ENCODE measurements at places on chromosomes 7 and 10.

GRCh38 chr10:48947690-48948469 is 8.2 kb upstream of the LRRC18 start:
- DNase-seq, result no peak

DNA sequence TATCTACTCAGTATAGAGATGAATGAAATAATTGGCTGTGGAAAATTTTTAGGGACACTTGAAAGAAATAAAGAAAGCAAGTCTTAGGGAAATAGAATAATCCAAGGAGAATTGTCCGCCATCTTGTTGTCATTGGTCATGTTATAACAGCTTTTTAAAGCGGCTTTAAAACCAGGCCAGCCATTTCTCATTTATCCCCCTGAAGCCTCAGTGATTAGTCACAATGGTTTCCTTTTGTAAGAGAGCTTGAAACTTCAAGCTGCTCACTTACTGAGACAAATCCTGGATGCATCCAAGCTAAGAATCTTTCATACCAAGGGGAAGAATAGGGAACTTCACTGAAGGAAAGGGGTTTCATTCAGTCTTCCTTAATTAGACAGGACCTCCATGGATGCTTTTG is 67.9 kb downstream of the SGCE start:
- DNase-seq, result no peak

DNA sequence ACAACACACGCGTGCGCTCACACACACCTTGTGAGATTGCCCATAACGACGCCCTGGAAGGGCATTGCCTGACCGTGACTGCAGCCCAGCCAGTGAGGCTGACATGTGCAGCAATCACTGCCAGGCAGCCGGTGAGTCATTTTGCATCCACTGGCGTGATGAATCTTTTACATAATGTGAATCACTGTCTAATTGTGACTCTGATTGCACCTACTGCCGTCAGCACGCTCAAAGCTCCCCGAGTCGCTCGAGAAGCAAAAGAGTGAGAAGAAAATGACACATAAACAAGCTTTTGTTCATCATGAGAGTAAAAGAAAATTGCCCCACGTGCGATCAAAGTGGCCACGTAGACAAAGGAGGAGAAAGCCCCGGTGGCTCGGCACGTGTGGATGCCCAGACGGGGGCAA is 117.4 kb upstream of the PFKP start:
- DNase-seq, result no peak

DNA sequence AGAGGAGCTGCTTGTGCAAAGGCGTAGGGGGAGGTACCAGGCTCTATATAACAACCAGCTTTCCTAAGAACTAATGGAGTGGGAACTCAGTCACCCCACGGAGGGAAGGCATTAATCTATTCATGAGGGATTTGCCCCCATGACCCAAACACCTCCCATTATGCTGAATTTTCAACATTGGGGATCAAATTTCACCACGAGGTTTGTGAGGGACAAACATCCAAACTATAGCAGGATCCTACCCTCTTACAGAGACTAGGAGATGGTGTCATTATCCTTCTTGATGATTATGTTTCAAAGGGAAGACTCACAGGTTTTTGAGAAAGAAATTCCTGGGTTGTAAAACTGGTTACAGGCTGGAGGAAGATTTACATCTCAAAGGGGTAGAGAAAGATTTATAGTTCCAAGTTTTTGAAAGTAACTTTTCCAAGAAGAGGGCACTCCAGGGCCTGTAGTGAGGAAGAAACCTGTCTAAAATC is 295.0 kb upstream of the DKK1 start:
- DNase-seq, result no peak

GRCh38 chr10:7853226-7853842 is 35.0 kb downstream of the TAF3 start:
- no peak for DNase-seq

GRCh38 chr7:45146531-45147379 is 10.8 kb upstream of the RAMP3 start:
- DNase-seq, result no peak

DNA sequence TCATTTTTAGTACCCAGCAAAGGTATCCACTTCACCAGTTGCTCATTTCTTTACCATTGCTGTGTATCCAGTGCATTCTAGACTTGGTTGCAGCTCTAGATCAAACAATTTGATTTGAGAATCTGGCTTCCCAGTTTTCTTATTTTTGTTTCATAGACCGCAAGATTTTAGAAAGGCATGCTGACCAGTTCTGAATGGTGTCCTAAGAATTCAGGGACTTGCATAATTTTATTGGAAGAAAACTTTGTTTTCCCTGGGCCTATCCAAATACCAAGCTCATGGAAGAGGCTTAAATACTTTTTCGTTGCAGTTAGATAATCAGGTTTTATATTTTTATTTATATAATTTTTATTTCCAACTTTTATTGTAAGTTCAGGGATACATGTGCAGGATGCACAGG is 58.3 kb downstream of the BICC1 start:
- no peak for DNase-seq

DNA sequence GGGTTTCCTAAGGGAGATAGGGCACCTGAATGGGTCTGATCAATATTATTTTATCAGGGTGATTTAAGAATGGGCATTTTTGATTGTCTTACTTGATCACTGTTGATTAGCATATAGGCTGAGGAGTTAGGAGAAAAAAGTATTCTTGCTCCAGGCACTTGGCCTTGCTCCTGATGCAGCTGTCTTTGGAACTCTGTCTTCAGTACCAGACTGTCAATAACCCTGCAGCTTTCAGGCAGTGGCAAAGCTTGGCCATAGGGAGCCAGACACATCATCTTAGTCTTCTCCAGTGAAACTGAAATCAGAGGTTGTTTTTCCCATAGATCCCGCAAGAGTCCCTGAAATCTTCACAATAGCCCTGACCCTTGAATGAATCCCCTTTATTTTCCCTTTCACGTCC is 47.2 kb downstream of the EXOC4 start:
- DNase-seq, result no peak

DNA sequence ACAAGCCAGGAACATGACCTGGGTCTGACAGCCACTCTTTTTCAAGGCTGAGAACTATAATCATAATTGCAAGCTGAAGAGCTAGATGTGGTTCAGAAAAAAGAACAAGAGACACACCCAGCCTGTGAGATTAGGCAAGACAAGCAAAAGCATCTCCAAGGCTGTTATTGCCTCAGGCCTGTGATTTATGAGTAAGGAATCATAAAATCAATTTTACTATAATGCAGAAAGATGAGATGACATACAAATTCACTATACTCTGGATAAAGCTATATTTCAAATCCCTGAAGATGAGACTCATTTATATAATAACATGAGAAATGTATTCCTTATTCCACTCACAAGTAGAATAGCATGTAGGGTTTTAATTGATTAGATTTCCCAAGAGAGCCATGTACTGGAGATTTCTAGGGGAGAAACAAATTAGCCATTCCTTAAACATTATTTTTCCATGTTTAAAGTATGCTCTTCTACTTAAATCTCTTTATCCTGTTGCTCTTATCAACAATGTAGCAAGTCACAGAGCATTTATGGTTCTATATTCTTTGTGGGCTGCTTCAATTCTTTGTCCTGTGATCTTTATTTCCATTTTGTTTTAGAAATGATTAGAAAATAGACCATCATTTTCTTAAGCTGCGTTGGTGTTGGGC is 47.4 kb downstream of the FHIP2A start:
- DNase-seq, result no peak

- no peak for DNase-seq
These were observed 335.9 kb upstream of the PLXDC2 start for GRCh38 chr10:19480353-19480752.

- no peak for DNase-seq
These were observed 38.2 kb downstream of the PAPOLB start for GRCh38 chr7:4823441-4824119.

DNA sequence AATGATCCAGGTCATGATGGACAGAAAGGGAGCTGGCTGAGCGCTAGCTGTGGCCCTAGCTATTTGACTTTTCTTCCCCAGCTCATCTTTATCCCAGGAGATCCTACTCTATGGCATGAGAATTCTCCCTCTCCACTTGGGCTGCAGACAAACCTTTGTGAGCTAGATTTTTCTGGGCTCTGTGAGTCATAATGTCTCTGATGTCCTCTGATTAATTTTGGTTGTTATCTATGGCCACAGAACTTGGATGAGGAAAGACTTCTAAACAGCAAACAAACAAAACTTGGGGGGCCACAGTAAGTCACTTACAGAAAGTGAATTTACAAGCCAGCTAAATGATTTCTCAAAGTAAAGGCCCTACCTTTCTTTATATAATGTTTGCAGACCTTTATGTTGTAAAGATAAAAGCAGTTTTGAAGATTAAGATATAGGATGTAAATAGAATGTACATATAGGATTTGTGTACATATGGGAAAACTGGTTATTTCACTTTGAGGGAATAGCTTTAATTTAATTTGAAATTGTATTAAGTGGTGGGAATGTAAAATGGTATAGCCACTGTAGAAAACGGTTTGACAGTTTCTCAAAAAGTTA is 10.4 kb downstream of the ABLIM1 start:
- DNase-seq, result no peak

GRCh38 chr10:51501396-51501795 is 198.0 kb downstream of the CSTF2T start:
- DNase-seq, result no peak

DNA sequence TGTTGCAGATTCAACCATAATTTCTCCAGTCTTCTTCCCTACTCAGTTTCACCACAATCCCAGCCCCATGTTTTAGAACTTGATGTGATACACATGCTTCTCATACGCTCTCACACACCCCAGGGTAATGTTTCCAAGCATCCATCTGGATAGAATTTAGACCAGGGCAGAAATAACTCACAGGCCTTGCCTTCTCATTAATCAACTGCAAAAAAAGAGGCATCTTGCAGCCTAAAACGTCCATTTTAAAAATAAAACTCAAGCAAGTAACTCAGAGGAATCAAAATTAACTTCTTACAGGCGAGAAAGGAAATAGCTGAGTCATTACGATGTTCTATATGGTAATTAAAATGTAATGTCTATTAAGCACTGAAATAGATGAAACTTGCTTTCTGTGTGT is 127.2 kb upstream of the RSU1 start:
- no peak for DNase-seq

GRCh38 chr7:142303650-142304049 is 45.8 kb upstream of the PRSS58 start:
- peak; percentile 55 for DNase-seq

- DNase-seq, result no peak
These were observed 381.3 kb downstream of the KCNMA1 start for GRCh38 chr10:77256346-77256745.

DNA sequence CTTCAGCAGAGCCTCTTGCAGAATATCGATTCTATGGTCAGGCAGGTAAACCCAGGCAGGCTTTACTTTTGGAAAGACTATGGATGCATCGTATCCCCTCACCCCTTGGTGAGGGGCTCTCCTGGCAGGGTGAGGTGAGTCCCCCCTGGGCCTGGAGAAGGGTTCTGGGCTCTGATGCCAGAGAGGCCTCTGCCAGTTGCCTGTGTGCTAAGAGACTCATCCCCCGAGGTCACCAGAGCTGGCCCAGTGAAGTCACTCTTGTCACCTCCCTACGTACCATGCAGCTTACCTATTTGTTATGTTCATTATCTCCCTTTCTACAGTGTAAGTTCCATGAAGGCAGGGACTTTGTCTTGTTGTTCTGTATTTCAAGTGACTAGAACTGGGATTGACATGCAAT is 51.3 kb downstream of the TSPAN15 start:
- DNase-seq, result no peak

- DNase-seq, result peak; percentile 25
These were observed 20.6 kb downstream of the ZNF777 start for GRCh38 chr7:149440222-149440621.

- no peak for DNase-seq
These were observed 50.3 kb downstream of the DIP2C start for GRCh38 chr10:639001-639750.

- no peak for DNase-seq
These were observed 190.0 kb upstream of the POT1 start for GRCh38 chr7:125119559-125120115.

DNA sequence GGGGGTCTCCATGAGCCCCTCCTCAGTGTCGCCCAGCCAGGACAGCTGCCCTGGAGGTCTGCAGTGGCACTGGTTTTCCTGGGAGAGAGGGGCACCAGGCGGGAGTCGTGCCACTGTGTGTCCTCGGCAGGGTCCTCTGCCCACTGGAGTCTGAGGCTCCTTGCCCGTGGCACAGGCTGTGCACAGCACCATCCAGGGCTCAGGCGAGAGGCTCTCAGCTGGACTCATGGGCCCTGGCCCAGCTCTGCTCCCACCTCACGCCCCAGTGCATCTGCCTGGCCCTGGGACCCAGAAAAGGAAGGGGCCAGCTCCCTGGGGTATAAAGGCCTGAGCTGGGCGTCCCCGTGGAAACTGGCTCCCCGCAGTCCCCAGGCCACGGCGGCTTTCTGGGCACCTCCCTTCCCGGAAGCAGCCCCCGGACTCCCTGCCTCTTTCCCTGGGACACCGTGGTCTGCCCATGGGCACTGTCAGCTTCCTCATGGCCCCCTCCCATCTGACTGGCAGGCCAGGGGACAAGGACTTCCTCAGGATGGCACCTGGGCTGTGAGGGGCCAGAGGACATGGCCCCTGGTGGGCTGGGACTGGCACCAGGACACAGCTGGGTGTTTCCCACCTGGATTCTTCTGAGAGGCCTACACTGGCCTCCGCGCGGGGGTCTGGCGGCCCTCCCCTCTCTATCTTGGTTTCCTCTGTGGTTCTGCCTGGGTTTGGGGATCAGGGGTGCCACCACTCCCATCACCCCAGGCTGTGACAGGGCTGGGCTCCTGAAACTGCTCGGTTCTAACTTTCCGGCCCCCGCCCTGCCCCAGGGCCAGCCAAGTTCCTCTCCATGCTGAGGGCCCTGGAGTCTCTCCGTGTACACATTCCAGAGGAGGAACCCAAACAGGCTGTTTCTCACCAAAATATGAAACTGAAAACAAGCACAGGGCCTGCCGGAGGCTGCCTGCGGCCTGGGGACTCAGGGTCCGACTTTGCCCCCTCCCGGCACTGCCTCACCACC is 5.5 kb downstream of the FOXL3 start:
- DNase-seq, result no peak

DNA sequence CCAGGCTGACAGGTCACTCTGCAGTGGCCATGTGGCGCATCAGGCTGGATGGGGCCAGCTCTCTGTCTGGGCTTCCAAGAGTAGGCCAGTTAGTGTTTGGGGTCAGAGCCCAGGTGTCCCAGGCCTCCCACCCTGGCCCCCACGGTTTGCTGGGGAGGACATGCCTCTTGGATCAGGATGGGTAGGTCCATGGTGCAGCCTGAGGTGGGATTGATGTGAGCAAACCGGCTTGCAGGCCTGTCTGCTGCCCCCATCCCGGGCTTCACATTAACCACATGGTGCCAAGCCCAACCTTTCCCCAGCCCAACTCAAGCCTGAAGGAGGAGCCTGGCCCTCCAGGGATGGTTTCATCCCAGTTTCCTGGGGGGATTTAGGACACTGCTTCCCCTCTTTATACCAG is 39.2 kb downstream of the LDB3 start:
- DNase-seq, result no peak

DNA sequence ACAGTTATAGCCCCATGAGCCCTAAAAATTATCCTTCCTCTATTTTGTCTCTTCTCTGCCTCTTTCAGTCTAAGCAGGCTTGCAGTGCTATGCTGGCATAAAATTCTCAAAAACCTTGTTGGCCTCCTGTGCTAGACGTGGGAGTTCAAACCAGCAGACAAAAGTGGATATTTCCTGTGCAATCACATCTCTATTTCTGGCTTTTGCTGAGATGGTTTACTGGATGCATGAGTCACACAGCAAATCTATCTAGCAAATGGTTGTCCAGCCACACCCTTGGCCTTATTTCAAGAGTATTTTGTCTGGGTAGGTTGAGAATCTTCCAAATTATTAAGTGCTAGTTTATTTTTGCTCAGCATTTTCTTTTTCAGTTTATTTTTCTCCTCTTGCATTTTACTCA is 370.8 kb downstream of the CDC14C start:
- no peak for DNase-seq

GRCh38 chr7:117205873-117206272 is 117.0 kb downstream of the WNT2 start:
- no peak for DNase-seq

Measured in CD4-positive, alpha-beta T cell treated with Interleukin-12 subunit alpha and Interleukin-12 subunit beta, for 1 hour (primary cell).